ENCODE measurements at places on chromosomes 16 and 17.

DNA sequence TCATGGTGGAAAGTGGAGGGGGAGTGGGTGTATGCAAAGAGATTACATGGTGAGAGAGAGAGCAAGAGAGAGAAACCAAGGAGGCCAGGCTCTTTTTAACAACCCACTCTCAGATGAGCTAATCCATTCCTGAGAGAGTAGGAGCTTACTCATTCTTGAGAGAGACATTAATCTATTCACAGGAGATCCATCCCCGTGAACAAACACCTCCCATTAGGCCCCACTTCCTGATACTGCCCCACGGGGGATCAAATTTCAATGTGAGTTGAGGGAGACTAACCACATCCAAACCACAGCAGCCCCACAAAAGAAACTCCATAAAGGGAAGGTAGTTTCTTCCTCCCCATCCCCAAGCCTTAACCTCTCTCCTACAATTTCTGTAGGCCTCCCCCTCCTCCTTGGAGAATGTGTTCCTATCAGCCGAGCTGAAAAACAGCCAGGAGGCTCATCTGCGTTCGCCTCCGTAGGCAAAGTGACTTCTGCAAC lies 450.0 kb downstream of the NPIPA7 start:
- no peak for DNase-seq

DNA sequence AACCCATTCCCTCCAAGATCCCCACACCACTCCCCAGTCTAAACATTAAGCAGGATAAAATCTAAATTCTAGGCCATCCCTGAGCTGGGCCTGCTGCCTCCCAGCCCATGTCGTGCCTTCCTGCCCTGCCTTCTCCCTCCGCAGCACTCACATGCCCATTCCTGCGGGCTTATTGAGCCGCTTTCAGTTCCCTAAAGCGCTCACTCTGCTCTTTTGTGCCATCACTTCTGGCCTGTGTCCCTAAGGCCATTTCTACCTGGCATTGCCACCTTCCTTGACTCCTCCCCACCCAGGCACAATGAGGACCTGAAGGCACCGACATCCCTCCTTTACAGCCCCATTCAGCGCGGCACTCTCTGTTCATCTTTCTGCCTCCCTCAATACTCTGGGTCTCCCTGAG lies 13.0 kb upstream of the RAB5C start:
- DNase-seq: no peak

DNA sequence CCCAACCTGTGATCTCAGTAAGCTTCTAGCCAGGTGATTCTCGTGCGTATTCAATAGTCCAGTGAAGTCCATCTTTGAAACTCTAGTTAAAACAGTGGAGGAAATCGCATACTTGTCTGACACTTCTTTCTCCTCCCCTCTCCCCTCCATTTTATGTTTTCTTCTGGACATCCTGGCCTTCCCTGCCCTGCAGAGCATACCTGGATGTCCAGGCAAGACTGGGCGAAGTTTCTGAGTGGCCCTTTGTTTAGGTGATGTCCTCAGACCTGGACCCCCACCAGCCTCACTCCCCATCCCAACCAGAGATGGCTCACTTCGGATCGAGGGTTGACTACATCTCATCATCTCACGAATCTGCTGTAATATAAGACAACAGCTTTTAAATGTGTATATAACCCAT lies 65.7 kb downstream of the CCDC182 start:
- DNase-seq: peak; percentile 34

DNA sequence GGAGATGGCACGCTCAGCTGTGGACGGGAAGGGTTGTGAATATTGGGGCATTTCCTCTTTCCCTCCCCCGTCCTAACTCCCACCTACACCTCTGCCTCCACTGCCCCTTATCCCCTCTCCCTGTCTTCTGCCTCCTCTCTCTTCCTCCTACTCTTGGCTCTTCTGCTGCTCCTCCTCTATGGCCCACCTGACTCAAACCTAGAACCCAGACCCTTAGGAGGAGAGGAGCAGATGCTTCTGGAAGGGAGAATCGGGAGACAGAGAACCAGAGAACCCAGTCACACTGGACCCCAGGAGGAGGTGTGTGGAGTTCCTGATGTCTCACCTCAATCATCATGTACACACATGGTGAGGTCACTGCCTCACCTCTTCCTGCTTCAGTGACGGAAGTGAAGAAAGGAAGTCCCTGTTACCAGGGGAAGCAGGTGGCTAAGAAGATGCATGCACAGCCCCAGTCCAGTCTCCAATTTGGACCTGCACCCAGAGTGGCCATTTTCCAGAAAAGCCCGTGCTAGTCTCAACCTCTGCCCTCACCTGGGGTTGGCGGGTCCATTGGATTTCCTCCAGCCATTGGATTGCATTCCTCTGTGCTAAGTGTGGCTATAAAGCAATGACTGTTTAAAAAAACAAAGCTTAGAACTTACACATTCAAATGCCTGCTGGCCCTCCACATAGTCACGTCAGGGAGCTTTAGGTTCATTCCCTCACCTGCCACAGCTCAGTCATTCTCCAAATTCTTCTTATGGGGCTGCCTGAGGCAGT lies 4.0 kb downstream of the RNF222 start:
- no peak for DNase-seq

DNA sequence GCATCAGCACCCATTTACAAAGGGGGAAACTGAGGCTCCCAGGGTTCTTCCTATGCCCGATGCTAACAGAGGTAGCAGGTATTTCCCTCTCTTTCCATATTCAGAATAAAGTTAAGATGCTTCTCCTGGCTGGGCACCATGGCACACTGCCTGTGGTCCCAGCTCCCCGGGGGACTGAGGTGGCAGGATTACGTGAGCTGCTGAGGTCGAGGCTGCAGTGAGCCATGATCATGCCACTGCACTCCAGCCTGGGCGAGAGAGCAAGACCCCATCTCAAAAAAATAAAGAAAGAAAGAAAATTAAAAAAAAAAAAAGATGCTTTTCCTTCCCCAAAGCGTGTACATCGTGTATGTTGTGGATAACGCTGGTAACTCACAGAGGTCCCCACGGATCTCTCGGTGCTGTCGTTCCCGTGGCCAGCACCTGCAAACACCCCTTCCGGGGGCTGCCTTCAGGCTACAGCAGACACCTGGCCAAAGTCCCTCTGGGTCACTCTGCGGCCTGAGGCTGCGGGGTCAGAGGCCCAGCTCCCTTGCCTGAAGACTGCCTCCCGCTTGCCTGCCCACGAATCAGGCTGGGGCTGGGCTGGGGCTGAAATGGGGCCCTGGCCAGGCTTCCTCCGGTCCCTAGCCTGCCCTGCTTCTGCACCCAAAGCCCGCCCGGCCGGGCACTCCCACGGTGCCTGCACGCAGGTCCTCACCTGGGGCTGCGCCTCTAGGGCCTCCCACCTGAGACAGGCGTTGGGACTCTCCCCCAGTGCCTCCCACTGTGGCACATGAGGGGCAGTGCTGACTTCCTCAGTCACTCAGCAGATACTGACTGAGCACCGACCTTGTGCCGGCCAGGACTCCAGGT lies 63.1 kb downstream of the ZDHHC7 start:
- no peak for DNase-seq

DNA sequence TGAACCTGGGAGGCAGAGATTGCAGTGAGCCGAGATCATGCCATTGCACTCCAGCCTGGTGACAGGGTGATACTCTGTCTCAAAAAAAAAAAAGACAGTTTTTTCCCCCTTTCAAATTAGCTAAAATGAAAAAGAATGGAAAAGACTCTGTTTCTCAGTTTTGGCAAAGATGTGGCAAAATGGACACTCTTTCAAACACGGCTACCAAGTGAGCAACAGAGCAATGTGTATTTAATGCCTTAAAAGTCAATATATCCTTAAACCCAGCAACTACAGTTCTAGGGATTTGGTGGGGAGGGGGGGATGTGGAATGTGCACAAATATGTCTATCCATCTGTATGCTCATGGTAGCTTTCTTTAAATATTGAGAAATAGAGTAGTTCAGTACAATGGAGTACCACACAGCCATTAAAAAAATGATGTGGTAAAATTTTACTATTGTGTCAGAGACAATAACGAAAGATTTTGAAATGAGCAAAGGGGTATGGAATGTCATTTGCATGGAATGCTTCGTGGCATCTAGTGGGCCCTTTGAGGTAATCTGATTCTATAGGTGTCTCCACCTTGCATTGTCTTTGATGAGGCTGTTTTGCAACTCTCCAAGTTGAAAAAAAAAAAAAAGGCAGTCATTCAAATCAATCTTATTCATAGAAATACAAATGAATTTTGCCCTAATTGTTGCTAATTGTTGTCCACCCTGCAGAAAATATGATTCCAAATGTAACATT lies 108.1 kb downstream of the AXIN2 start:
- no peak for DNase-seq

GRCh38 chr16:76278980-76279379 lies 1.8 kb downstream of the CNTNAP4 start:
- no peak for DNase-seq

DNA sequence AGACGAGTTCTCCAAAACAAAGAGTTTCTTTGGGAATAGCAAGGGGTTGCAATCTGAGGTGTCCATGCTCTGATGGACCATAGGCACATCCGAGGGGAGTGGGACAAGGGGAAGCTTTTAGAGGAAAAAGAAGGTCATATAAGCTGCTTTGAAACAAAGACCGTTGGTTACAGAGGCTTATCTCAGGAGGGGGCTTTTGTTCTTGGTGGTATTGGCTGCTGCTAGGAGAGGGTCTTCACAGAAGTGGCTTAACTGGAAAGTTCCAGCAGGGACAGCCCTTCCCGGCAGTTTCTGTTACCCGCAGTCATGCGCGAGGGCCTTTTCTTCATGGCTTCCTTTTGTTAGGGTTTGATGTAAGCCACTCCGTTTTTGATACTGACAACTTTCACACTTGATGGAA lies 76.0 kb downstream of the RAP1GAP2 start:
- no peak for DNase-seq

GRCh38 chr16:85667841-85668413 lies 20.8 kb downstream of the GINS2 start:
- no peak for DNase-seq

DNA sequence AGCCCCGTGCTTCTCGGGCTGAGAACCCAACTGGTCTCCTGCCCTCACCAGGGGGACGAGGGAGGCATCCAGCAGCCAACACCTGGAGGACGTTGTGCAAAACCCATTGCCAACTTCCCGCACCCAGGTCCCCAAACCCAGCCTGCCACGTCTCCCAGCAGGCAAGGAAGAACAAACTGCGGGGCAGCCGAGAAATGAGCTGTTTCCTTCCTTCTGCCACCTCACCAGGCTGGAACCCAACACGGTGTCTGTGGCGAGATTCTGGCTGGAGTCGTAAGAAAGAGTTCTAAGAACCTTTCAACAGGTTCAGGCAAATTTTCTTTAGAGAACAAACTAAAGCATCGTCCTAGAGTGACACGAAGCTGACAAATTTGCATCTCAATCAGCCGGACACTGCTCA lies 3.6 kb downstream of the SLC43A2 start:
- DNase-seq: no peak

DNA sequence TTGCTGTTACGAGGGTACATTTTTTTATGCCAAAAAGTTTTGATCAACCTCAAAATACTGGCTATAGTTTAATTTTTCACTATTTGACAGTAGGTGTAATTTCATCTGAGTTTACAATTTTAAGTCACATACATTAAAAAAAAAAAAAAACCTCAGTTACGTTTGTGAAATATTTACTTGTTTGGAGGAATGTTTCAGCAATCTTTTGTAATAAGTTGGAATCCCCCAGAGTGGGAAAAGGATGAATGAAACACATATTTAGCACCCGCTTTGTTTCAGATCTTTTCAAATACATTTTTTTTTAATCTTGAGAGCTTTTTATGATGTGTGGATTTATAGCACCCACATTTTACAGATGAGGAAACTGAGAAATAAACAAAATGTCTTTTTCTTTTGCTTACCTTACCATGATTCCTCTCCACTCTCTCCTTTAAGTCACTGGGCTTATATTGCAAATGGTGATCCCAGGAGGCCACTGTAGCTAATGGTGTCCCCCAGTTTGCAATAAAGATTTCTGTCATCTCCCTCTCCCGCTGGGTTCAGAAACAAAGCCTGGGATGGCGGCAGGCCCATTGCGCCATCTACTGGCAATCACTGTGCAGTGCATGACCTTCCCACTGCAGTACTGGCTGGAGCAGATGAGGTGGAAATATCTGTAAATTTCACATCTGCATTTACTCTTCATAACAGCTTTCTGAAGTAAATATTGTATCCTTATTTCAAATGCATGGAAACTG lies 27.7 kb downstream of the TBC1D3B start:
- DNase-seq: peak; percentile 69

Data from left forelimb (tissue), 1 donor.